ENCODE measurements at places on chromosomes 7 and 10. TPM values are rescaled to one million over a fixed set of nuclear protein-coding genes. Genes with fewer than 3 reads are reported as not detected.
A peak's percentile ranks its signal among the peaks of the same experiment; 100 is the strongest.

DNA sequence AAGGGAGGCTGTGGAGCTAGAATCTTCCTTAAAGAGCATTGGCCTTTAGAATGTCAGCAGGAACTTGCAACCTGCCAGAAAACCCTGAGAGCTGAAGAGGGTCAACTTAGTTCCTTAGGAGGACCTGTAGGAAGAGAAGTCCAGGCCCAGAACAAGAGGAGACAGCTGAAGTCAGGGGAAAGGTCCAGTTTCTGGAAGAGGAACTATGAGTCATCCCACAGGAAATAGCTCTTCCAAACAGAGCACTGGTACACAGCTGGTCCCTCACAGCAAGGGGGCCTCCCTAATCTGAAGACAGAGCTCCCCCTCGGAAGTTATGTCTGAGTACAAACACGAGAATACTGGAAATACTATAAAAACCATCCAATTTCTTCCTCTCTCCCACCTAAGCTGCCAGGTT lies 98.9 kb downstream of the HERPUD2 start:
- no peak overlapping the region for H3K4me3 ChIP-seq
- no peak for DNase-seq
- no peaks in the 10 kb centered on the region for H3K36me3 ChIP-seq
- H3K27ac ChIP-seq = no peak overlapping the region
- H3K4me1 ChIP-seq = peaks cover 4% of the 10 kb centered on the region

DNA sequence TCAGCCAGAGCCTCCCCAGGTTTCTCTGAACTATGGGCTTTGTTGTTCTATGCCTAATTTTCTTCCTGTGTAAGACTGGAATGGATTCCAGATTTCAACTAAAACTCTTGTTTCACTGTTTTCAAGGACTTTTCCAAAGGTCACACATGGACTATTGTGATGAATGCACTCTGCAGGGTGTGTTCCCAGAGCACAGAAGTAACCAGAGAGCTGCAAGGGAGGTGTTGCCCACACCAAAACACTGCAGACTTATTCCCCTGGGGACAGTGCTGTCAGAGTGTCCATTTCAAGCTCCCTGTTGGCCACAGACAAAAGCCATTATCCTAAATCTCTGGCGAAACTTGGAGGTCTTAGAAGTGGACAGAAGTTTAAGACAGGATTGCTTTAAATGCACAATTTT lies 231.6 kb downstream of the TRIL start:
- no peak overlapping the region for H3K4me3 ChIP-seq
- no peaks in the 10 kb centered on the region for H3K36me3 ChIP-seq
- peaks cover 10% of the 10 kb centered on the region for H3K27me3 ChIP-seq

GRCh38 chr10:108095932-108096925 lies 931.7 kb upstream of the SORCS1 start:
- no peaks in the 10 kb centered on the region for H3K4me1 ChIP-seq
- no peak for DNase-seq
- no peaks in the 10 kb centered on the region for H3K27me3 ChIP-seq

GRCh38 chr7:157821959-157822687 lies 485.3 kb downstream of the DNAJB6 start:
- H3K4me1 ChIP-seq = peaks cover 6% of the 10 kb centered on the region
- no peak for DNase-seq
- no peaks in the 10 kb centered on the region for H3K36me3 ChIP-seq
- no peak overlapping the region for H3K27ac ChIP-seq
- H3K27me3 ChIP-seq = no peaks in the 10 kb centered on the region

- no peak for DNase-seq
- H3K27ac ChIP-seq = no peak overlapping the region
- peaks cover 35% of the 10 kb centered on the region for H3K27me3 ChIP-seq
- peaks cover 16% of the 10 kb centered on the region for H3K4me1 ChIP-seq
- no peaks in the 10 kb centered on the region for H3K36me3 ChIP-seq
Observed at GRCh38 chr7:112082306-112082705, 123.9 kb downstream of the DOCK4 start.

DNA sequence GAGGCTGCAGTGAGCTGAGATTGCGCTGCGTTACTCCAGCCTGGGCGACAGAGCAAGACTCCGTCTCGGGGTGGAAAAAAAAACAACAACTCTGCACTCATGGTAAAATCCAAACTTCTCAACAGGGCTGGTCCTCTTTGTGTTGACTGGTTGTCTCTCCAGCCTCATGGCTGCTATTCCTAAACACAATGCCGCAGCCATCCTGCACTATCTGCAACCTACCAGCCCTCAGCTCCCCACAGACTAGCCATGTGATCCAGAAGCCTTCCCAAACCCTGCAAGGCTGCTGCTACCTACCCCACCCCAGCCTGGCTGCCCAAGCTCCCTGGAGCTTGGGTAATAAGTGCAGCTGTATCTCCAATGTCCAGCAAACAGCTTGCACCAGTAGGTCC lies 11.7 kb downstream of the ZYX start:
- no peak overlapping the region for H3K4me3 ChIP-seq
- no peaks in the 10 kb centered on the region for H3K27me3 ChIP-seq
- H3K36me3 ChIP-seq = peaks cover 59% of the 10 kb centered on the region
- H3K27ac ChIP-seq = peak overlapping the region; percentile 34
- no peak for DNase-seq
- peaks cover 34% of the 10 kb centered on the region for H3K4me1 ChIP-seq

DNA sequence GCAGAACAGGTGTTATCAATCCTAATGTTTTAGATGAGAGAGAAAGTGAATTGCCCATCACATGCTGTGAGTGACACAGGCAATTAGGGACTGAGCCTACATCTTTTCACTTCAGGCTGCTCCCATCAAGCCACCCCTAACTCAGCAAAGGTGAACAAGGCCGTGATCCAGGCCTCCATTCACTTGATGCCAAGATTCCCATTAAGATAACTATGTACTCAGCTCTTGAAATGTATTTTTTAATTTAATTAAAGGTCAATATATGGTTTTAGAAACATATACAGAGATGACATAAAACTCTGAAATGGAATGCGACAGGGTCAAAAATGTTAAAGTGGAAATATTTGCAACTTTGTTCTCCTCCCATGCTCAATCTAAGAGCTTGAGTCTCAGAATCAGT lies 27.9 kb upstream of the UBE2H start:
- H3K4me3 ChIP-seq = no peak overlapping the region

- no peak overlapping the region for H3K4me3 ChIP-seq
- H3K27ac ChIP-seq = peak overlapping the region; percentile 65
- H3K36me3 ChIP-seq = peaks cover 21% of the 10 kb centered on the region
- no peaks in the 10 kb centered on the region for H3K27me3 ChIP-seq
- peak; percentile 51 for DNase-seq
Observed at GRCh38 chr10:97648562-97649404, 8.3 kb downstream of the PI4K2A start.

DNA sequence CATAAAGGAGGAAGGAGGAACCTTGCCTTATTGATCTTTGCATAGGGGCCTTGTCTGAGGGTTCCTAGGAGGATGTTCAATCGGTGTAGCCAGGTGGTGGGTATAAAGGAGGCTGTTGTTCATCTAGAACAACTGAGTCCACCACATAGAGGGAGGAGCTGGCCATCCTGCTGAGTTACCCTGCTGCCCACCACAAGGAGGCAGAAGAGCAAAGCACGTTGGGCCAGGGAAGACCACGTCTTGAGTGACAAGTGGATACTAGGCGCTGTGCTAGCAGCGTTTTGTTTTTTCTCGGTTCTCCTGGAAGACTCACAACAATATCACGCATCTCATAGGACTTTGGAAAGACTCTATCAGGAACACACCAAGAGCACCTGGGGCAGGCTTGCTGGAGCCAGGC lies 20.0 kb downstream of the FOXI2 start:
- H3K27me3 ChIP-seq = peaks cover 6% of the 10 kb centered on the region
- H3K27ac ChIP-seq = no peak overlapping the region
- no peaks in the 10 kb centered on the region for H3K36me3 ChIP-seq
- no peak for DNase-seq
- H3K4me1 ChIP-seq = no peaks in the 10 kb centered on the region

DNA sequence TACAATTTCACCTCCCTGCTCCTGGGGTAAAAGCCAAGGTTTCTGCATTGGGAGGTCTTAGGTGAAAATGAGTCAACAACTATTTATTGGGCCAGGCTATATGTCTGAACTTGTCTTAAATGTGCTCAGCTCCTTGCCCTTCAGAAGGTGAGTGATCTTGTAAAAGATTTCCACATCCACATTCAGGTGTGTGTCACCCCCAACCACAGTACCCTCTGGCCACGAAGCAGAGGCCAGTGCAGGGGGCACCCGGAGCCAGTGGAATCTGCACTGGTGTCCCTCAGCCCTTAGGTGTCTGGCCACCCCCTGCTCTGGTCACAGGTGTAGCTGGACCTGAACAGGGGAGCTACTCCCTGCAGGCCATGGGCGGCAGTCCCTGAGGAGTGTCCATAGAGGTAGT lies 198.5 kb downstream of the PAXIP1 start:
- no peaks in the 10 kb centered on the region for H3K36me3 ChIP-seq
- DNase-seq = no peak
- no peak overlapping the region for H3K27ac ChIP-seq
- no peaks in the 10 kb centered on the region for H3K4me1 ChIP-seq
- no peak overlapping the region for H3K4me3 ChIP-seq

DNA sequence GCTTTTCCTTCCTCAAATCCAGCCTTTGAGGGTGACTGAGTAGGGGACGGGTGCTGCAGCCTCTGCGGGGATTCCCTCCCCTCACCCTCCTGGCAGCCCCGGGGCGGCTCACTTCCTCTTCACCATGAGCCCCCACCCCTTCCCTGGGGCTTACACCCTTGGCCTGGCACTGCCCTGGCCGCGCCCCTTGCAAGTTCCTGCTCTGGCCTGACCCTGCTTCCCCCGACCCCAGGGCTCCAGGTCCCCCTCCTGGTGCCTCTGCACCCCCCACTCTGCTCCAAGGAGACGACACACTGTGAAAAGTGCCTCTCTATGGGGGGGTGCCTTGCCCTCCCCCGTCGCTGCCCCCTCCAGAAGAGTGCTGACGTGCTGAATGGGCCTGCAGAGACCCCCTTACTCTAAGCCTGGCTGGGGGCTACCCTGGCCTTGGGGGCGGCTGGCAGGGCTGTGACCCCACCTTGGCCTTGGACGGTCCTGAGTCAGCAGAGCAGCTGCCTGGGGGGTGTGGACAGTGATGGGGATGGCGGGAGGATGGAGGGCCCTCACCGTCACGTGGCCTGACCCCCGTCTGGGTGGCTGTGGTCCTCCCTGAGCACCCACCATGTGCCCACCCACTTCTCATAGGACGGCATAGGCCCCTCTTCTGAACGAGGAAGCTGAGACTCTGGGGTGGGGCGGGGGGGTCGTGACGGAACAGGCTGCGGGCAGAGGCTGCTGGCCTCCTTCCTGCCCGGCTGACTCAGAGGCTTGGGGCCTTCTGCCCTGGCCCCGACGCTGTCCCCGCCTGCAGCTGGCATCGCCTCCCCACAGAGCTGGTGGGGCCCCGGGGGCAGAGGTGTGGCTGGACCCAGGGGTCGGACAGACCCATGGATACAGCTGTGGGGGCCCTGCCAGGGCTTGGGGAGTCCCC lies 9.8 kb downstream of the LFNG start:
- peaks cover 64% of the 10 kb centered on the region for H3K4me1 ChIP-seq
- H3K27ac ChIP-seq = peak overlapping the region; percentile 90
- peak overlapping the region; percentile 68 for H3K4me3 ChIP-seq
- H3K36me3 ChIP-seq = peaks cover 44% of the 10 kb centered on the region

GRCh38 chr7:43591558-43592180 lies 8.8 kb downstream of the STK17A start:
- H3K27me3 ChIP-seq = no peaks in the 10 kb centered on the region
- no peak for DNase-seq
- H3K27ac ChIP-seq = peak overlapping the region; percentile 21
- H3K4me1 ChIP-seq = peaks cover 75% of the 10 kb centered on the region
- peaks cover 42% of the 10 kb centered on the region for H3K36me3 ChIP-seq

DNA sequence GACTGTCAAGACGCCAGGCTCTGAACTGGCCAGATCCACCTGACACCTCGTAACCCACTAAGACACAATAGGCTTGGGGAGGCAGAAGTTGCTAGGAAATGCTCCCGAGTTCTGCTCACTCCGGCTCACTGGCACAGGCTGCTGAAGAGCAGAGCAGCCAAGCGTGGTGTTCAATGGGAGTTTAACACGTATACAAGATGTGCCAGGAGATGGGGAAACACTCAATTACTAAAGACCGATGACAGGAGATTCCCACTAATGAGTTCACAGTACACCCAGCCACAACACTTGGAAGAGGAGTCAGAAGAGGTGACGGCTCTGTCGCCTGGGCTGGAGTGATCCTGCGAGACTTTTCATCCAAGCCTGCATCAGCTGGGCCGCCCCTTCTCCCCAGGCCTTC lies 303.4 kb downstream of the GFRA1 start:
- no peak overlapping the region for H3K27ac ChIP-seq
- H3K4me3 ChIP-seq = no peak overlapping the region
- H3K4me1 ChIP-seq = no peaks in the 10 kb centered on the region
- DNase-seq = no peak
- H3K36me3 ChIP-seq = no peaks in the 10 kb centered on the region

- DNase-seq = no peak
- H3K4me1 ChIP-seq = no peaks in the 10 kb centered on the region
- no peaks in the 10 kb centered on the region for H3K36me3 ChIP-seq
- no peak overlapping the region for H3K4me3 ChIP-seq
Observed at GRCh38 chr10:20215547-20216152, 399.4 kb downstream of the PLXDC2 start.

DNA sequence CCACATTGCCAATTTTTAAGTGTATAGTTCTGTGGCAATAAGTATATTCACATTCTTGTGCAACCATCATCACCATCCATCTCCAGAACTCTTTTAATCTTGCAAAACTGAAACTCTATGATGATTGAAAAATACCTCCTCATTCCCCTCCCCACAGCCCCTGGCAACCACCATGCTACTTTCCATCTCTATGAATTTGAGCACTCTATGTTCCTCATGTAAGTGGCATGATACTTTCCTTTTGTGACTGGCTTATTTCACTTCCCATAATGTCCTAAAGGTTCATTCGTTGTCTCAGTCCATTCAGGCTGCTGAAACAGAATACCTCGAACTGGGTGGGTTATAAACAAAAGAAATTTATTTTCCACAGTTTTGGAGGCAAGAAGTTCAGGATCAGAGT lies 23.4 kb upstream of the EGR2 start:
- H3K4me1 ChIP-seq = peaks cover 2% of the 10 kb centered on the region
- peaks cover 12% of the 10 kb centered on the region for H3K27me3 ChIP-seq
- H3K27ac ChIP-seq = no peak overlapping the region

- H3K27me3 ChIP-seq = peaks cover 2% of the 10 kb centered on the region
- H3K4me3 ChIP-seq = no peak overlapping the region
- no peaks in the 10 kb centered on the region for H3K36me3 ChIP-seq
- no peaks in the 10 kb centered on the region for H3K4me1 ChIP-seq
- no peak for DNase-seq
Observed at GRCh38 chr10:118278649-118279048, 63.5 kb downstream of the FAM204A start.

GRCh38 chr10:116171505-116171904 lies 101.5 kb downstream of the GFRA1 start:
- no peak for DNase-seq
- no peak overlapping the region for H3K27ac ChIP-seq
- H3K27me3 ChIP-seq = no peaks in the 10 kb centered on the region
- no peak overlapping the region for H3K4me3 ChIP-seq
- H3K4me1 ChIP-seq = no peaks in the 10 kb centered on the region
- H3K36me3 ChIP-seq = no peaks in the 10 kb centered on the region

The AFAP1L2 gene
- 4.8 TPM for total RNA-seq

The AGAP6 gene
- 16.7 TPM for total RNA-seq

The NUTM2A gene
- total RNA-seq = 0.71 TPM

The AGR3 gene
- total RNA-seq = not detected

The SGCE gene
- total RNA-seq = not detected

The CALML5 gene
- not detected for total RNA-seq

All from activated CD8-positive, alpha-beta T cell treated with anti-CD3 and anti-CD28 coated beads, Interleukin-2, amount 10 ng/mL, durations not matched to agents 7 days and 5 days (primary cell).